ENCODE measurements at places on chromosomes 12 and 14.

DNA sequence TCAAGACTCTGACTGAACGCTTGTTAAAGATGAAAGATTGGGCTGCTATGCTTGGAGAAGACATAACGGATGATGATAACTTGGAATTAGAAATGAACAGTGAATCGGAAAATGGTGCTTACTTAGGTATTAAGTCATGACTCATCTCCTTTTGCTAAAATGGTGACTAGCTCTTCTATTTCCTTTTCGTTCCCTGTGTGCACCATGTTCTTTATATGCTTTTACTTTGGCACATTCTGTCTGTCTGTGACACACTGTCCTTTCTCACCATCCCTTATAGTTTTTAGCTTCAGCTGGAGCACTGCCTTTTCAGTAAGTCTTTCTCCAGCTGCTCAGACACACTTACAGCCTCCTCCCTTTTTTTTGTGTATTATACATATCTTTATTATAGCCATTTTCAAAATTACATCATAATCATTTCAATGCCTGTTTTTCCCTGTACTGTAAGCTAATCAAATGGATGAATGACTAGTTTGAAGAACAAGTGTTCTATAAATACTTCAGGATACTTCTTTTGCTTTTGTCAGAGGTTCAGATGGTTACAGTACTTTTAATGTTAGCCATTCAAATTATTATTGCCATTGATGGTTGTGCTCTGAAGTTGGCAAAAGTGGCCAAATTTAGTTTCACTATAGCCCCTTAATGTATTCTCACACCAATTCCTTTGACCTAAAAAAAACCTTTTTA lies 68.6 kb downstream of the MIA2 start:
- DNase-seq, result peak; percentile 55

GRCh38 chr12:76156726-76157125 lies 72.2 kb upstream of the NAP1L1 start:
- no peak for DNase-seq

- DNase-seq, result no peak
These were observed 11.1 kb upstream of the TMTC1 start for GRCh38 chr12:29794862-29795261.

DNA sequence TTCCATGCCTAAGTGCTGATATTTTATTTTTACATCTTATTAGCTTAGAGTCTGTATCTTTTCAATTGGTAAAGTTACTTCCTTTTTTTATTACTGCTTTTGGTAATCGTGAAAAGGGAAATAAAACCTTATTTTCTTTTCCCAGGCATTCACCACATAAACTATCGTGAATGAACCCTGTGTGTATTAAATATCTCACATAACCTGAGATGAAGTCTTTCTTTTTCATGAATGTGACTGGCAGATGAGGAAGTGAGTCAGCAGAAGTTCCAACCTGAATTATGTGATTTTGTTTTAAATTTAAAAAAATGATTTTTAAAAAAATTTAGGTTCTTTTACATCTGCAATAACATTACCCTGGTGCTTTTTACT lies 26.0 kb downstream of the MYBPC1 start:
- no peak for DNase-seq

GRCh38 chr12:80059875-80060274 lies 39.5 kb upstream of the OTOGL start:
- no peak for DNase-seq

GRCh38 chr14:93705513-93706156 lies 82.7 kb downstream of the PRIMA1 start:
- DNase-seq, result no peak

DNA sequence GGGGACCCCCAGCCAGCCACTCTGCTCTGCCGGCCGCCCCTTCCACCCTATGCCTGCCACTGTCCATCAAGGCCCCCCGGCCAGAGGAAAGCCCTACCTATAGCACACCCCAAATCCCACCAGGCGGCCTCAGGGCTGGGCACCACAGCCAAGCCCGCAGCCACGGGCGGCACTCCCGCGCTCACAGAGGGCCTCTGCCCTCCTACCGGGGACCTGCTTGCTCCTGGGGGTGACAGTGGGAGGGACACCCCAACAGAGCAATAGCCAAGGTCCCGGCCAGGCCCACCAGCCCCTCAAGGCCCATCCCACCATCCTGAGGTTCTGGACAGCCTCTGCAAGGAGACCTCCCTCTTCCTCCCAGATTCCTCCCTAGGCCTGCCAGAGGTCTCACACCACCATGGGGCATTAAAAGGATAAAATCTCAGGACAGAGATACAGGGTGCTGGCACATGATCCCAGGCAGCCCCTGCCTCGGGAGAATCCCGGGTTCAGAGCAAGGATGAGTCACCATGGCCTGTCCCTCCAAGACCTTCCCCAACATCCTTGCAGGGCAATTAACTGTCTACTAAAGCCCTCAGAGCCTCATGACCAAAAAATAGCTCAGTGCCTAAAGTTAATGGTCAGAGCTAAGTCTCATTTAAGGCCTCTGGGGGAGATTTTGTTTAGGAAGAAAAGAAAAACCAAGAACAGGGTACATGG lies 17.1 kb downstream of the CCDC85C start:
- no peak for DNase-seq

DNA sequence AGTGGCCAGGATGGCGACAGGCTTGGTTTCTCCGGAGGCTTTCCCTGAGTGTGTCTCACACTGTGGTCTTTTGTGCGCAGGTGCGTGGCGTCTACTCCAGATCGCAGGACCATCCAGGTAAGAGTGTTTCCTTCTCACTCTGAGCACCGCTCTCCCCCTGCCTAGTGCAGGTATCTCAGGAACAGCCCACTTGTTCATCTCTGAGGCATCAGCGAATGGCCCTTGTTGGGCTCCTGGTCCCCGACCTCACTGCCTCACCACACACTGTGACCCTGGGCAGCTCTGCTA lies 781 bp downstream of the ADGRD1 start:
- no peak for DNase-seq

GRCh38 chr14:33922125-33922524 lies 28.7 kb downstream of the EGLN3 start:
- DNase-seq, result peak; percentile 6

DNA sequence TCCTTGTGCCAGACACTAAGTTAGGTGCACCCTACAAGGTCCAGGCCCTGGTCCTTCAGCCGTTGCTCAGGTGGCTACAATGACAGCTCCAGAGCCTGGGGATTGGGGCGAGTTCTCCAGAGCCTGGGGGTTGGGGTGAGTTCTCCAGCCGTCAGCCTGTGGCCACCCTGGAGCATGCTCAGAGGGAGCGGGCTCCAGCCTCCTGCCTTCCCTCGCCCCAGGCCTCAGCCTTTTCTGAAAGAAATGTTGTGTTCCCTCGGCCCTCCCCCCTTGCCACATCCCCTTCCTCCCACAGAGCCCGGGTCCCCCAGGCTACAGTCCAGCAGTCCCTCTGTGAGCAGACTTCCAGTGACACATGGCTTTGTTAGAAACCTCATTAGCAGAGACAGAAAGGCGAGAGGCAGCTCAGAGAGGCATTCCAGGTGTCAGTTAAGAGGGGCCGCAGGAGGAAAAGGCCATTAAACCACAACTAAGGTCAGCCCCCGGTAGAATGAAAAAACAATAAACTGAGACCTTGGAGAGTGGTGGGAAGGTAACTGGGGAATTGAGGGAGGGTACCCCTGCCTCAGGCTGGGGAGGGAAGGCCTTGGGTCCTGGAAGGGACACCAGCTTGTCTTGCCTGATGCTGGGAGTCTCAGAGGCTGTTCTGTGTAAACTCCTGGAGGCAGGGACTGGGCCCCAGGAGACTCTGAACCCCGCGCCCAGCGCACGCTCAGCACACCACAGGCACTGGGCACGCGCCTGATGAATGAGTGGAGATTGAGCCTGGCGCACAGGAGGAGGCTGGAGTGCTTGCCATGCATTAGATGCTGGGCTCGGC lies 23.1 kb upstream of the COL2A1 start:
- no peak for DNase-seq

GRCh38 chr12:108455706-108456105 lies 59.4 kb upstream of the FICD start:
- no peak for DNase-seq

GRCh38 chr12:77060883-77061240 lies 4.5 kb downstream of the E2F7 start:
- no peak for DNase-seq

GRCh38 chr14:45868377-45868776 lies 615.4 kb upstream of the MIS18BP1 start:
- DNase-seq, result no peak

DNA sequence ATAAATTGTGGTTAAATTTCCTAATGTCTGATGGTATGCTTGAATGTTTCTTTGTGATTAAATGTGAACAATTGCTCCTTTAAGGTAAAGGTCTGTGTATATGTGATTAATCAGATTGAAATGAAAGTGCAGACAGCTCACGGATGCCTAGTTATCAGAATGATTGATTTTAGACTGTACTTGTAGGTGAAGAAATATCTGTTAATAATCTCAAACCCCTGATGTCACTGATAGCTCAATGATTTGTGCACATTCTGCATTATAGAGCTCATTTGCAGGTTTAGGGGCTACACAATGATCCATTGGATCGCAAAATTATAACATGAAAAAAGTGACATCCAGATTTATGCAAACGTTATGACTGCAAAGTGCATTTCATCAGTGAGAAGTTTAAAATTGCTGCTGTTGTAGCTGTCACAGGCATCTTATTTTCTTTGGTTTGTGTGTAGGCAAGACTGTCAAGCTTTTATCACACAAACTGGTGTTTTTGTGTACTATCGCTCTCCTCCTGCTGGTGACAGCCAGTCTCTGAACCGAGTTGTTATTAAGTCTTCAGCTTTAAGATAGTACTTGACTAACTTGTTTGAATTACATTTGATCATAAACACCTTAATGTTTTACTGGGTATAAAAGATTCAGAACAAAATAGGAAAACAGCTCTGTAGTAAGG lies 103.4 kb upstream of the RMST start:
- no peak for DNase-seq

GRCh38 chr12:129727100-129727499 lies 176.7 kb downstream of the TMEM132D start:
- no peak for DNase-seq

- DNase-seq, result peak; percentile 79
These were observed 7.1 kb downstream of the ABCC9 start for GRCh38 chr12:21934173-21934572.

GRCh38 chr12:93358821-93359220 lies 18.9 kb upstream of the NUDT4 start:
- peak; percentile 22 for DNase-seq

DNA sequence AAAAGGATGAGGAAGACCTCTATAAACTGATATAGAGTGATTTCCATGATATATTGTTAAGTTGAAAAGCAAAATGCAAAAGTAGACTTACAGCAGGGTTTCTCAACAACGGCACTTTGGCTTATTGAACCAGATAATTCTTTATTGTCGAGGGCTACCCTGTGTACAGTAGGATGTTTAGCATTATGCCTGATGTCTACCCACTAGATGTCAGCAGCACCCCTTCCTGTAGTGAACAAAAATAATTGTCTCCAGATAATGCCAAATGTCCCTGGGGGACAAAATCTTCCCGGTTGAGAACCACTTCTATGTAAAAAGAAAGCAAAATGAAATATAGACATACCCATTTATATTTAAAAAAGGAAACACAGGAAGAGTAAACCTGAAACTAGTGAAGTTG lies 32.4 kb downstream of the ABCD2 start:
- DNase-seq, result no peak

DNA sequence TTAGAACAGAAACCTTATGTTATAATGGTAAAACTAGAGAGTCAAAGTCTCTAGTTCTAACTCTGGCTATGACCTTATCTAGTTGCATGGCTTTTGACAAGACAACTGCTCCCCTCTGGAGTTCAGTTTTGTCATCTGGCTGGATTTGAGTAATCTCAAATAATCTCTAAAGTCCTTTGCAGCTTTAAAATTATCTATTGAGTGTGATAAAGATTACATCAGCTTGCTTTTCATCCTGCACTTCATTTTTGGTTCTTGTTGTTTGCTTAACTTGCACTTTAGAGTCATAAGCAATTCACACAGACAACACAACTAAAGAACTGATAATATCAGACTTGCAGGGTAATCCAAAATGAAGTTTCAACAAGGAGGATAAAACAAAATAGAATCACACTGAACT lies 2.3 kb downstream of the AKAP5 start:
- no peak for DNase-seq

- DNase-seq, result no peak
These were observed 184.4 kb upstream of the BCL2L14 start for GRCh38 chr12:11886339-11886738.

- DNase-seq, result no peak
These were observed 93.8 kb downstream of the TMTC2 start for GRCh38 chr12:82780517-82780916.

DNA sequence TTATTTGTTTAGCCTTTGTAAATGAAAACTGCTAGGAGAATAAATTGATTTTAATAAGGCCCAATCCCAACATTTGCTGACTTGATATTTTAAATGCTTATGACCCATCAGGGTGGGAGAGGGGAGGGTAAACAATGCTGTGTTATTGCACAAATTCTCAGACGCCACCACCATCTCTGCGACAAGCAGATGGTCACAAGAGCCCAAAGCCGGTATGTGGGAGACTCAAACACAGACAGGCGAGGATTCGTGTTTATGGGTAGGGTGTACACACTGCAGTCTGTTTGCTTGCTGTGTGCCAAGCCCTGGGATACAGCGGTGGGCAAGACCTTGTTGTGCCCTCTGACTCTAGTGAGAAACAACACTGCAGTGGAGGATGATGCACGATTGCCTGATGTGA lies 39.2 kb upstream of the PWP1 start:
- DNase-seq, result no peak

- DNase-seq, result no peak
These were observed 103.8 kb upstream of the FKBP4 start for GRCh38 chr12:2691006-2691344.

DNA sequence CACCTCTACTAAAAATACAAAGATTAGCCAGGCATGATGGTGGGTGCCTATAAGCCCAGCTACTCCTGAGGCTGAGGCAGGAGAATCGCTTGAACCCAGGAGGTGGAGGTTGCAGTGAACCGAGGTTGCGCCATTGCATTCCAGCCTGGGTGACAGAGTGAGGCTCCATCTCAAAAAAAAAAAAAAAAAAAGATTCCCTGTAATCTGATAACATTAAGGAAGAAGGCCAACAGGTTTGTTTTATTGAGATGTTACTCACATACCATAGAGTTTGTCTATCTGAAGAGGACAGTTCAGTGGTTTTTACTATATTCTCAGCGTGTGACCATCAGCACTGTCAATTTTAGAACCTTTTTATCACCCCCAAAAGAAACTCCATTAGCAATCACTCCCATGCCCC lies 37.5 kb downstream of the TSPAN9 start:
- DNase-seq, result no peak

DNA sequence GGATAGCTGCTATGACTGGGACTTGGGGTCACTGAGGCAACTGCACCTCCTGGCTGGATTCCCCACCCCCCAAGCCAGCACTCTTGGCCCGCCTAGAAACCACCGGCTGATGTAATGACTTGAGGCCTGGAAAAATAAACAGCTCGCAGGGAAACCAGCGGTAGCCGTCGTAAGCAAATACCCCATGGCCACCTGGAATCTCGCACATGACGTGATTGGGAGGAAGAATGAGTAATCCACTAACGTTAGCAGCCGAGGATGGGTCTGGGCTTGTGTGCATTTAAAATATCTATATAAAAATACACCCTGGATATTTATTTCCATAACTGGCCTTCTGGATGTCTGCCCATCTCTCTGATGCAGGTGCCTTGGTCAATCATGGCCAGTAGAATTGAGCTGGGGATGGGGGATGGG lies 120.1 kb downstream of the SMOC1 start:
- DNase-seq, result peak; percentile 86

GRCh38 chr14:102691763-102692162 lies 85.5 kb upstream of the TRAF3 start:
- DNase-seq, result no peak

Data from cardiac fibroblast (primary cell).